ENCODE measurements at places on chromosomes 7 and 10.

- peak; percentile 60 for DNase-seq
Measured at GRCh38 chr7:140541513-140542227, 62.4 kb upstream of the MKRN1 start.

GRCh38 chr10:13340068-13340467 lies 8.0 kb downstream of the SEPHS1 start:
- no peak for DNase-seq

DNA sequence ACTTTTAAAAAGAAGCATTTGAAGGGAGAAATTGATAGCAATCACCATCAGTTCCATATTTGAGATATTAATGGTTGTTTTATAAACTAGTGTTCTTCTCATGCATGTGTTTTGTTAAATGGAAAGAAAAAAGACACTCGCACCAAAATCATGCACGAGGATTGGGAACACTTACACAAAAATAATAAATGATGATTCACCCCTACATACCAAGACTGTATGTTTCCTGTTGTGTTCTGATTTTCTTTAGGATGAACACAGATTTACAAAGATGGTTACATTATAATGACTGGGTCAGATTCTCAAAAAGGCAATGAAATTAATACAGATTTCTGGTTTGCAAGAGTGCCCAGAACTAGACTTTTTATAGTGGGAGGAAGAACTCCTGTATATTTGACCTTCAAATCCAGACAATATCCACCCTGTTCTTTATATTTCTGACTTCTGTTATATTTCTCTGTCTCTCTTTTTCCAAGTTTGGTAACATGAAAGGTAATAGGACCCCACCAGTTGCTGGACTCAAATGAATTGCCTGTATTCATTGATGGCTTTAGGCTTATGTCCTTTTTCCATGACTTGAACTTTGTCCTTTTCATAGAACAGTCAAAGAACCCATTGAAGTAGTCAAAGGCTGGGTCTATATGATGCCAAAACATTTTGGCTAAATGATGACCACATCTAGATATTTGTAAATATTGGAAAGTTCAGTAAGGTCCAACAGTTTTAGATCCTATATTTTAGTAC lies 54.4 kb downstream of the SEMA3A start:
- DNase-seq: no peak

DNA sequence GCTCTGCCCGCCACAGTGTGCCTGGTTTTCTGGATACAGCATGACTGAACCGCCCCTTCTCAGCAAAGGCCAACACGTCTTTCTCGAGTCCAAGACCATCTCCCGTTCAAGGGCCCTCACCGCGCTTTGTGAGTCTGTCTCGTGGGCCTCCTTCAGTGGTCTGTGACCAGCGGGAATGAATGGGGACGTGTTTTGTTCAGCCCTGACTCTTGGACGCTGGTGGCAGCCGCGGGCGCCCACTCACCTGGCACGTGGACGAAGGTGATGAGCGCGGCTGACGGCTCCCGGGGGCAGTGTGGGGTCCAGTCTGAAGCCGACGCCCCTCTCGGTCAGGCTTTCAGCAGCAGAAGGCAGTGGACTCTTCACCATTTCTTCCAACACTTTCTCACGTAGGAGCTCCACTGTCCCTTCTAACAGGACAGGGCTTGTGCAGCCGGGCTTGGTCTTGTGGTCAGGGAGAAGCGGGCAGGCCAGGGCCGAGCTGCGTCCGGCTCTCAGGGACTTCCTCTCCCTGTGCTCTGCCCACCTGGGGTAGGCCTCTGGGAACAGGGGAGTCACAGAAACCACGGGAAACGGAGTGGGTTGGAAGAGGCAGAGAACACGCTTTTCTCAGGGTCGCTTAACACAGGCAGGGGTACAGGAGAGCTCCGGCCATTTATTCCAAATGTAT lies 30.4 kb downstream of the AMZ1 start:
- DNase-seq: no peak

GRCh38 chr10:53029449-53029848 lies 256.9 kb upstream of the MBL2 start:
- no peak for DNase-seq
